ENCODE measurements at places on chromosomes 1 and 21. TPM values are rescaled to one million over a fixed set of nuclear protein-coding genes. Genes with fewer than 3 reads are reported as not detected.
A peak's percentile ranks its signal among the peaks of the same experiment; 100 is the strongest.

EDN2 gene
- 0.27 TPM for total RNA-seq

HES3 gene
- total RNA-seq = not detected

ATP6V1G3 gene
- not detected for total RNA-seq

SLC6A9 gene
- 1.6 TPM for total RNA-seq

ZBTB7B gene
- 58.9 TPM for total RNA-seq

FBLIM1 gene
- total RNA-seq = 100 TPM

PLA2G4A gene
- 1.4 TPM for total RNA-seq

ZNF683 gene
- total RNA-seq = not detected

NFIA gene
- 102 TPM for total RNA-seq

TNFSF4 gene
- 0.40 TPM for total RNA-seq

SLC1A7 gene
- total RNA-seq = 0.32 TPM

LY9 gene
- total RNA-seq = not detected

CD160 gene
- 0.37 TPM for total RNA-seq

DEPDC1 gene
- 0.45 TPM for total RNA-seq

FAM43B gene
- 2.5 TPM for total RNA-seq

SELENBP1 gene
- total RNA-seq = 99.1 TPM

PRDM15 gene
- total RNA-seq = 3.7 TPM

RORC gene
- total RNA-seq = 13.0 TPM

PYGO2 gene
- 14.7 TPM for total RNA-seq

PTPN14 gene
- 25.6 TPM for total RNA-seq

IQCC gene
- 0.92 TPM for total RNA-seq

- no peak for DNase-seq
Measured at GRCh38 chr1:206116191-206116872, 856 bp downstream of the AVPR1B start.

- DNase-seq = no peak
Measured at GRCh38 chr1:109341944-109342930, 35.4 kb upstream of the MYBPHL start.

- no peak for DNase-seq
Measured at GRCh38 chr21:34499116-34499515, 12.9 kb downstream of the KCNE1 start.

- DNase-seq = no peak
Measured at GRCh38 chr1:42325014-42325402, 10.0 kb downstream of the FOXJ3 start.

DNA sequence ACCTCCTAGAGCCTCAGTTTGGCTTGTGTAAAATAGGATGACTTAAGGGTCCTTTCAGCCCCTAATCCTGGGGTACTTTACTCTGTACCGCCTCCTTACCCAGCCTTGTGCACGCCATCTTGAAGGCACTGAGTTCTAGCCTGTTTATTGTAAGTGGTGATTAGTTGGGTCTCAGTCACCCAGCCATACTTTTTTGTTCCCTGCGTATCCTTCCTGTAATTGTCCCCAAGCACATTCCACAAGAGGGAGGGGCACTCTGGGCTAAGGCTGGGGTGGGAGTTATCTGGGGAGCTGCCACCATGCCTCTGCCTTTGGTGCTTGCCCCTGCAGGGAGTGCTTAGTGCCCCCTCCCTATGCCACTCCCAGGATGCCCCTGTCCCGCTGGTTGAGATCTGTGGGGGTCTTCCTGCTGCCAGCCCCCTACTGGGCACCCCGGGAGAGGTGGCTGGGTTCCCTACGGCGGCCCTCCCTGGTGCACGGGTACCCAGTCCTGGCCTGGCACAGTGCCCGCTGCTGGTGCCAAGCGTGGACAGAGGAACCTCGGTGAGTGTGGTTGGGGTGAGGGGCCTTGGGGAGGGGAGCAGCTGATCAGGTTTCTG, 856 bp downstream of the FDPS start:
- peak; percentile 55 for DNase-seq

GRCh38 chr1:15849775-15850324, 2.3 kb downstream of the SPEN start:
- no peak for DNase-seq

GRCh38 chr1:19179597-19180264, 30.3 kb downstream of the UBR4 start:
- no peak for DNase-seq

DNA sequence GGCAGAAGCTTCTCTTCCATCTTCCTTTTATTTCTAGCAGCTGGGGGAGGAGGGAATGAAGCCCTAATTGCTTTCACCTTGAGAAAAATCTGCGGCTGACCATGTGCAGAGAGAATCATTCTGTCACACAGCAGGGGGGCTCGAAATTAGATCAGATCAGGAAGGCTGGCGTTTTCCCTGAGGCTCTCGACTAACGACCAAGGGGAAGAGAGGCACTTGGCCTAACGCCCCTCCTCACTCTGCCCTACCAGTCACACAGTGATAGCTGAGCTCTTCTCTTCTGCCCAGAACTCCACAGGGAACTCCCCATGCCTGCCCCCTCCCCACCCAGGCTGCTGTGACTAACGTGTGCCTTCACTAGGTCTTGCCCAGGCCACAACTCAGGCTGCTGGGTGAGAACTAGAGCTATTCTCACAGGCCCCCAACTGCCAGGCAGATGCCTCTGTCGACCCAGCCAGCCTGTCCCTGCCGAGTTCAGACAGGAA, 26.5 kb upstream of the KHDRBS1 start:
- DNase-seq = no peak

GRCh38 chr1:179954493-179955286, at the start of gene CEP350:
TSS of gene CEP350 (plus strand) at chr1:179954810. CDS start at chr1:179986182, 31,372 bp downstream.
- peak; percentile 99 for DNase-seq

DNA sequence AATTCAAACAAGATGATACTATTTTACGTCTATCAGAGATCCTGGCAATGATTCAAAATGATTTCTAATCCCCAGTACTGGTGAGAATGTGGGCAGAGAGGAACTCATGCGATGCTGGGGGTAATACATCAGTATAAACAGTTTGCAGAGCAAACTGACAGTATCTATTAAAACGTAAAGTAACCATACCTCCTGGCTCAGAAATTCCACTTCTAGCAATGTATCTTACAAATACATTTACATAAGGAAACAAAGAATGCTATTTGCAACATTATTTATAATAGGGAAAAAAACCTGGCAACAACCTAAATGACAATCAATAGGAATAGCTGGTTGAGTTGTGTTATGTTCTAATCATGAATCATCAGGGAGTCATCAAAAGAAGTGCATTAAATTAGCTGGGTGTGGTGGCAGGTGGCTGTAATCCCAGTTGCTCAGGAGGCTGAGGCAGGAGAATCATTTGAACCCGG, 15.9 kb downstream of the RCAN1 start:
- DNase-seq = no peak

- DNase-seq = peak; percentile 45
Measured at GRCh38 chr1:23619299-23620188, 60.2 kb upstream of the ID3 start.

DNA sequence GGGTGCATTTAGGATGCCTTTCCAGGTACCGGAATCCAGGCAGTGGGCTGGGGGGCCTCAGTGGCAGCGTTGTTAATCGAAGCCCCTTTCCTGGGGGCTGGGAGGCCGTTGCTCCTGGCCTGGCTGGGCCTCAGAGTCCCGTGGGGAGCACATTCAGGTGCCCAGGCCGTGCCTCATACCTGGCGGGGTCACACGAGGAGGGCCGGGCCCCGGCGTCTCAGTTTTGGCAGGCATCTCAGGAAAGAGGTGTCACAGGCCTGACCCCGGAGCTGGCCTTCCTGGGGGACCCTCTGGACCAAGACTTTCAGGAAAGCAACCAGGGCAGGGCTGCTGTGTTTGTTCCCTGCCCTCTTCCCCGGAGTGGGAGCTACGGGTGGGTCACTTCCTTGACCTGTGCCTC, 4.1 kb downstream of the NBL1 start:
- DNase-seq = no peak

- DNase-seq = no peak
Measured at GRCh38 chr1:28199328-28200233, 23.1 kb upstream of the PTAFR start.

DNA sequence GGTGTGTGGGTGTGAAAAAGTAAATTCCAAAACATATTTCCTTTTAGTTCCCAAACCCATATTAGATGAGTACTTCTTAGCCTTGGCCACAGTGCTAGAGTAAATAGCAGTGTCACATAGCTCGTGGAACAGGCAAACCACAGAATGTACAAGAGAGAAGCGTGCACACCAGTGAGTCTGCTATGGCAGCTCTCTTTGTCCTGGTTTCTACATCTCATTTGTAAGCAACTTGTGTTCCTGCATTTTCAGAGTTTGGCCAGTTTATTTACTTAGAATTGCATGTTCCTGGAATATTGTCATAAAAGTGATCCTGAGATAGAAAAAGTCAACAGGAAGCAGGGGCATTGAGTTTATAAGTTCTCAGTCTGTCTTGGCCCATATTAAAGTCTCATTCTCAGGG, 142.1 kb downstream of the DHRS3 start:
- no peak for DNase-seq

DNA sequence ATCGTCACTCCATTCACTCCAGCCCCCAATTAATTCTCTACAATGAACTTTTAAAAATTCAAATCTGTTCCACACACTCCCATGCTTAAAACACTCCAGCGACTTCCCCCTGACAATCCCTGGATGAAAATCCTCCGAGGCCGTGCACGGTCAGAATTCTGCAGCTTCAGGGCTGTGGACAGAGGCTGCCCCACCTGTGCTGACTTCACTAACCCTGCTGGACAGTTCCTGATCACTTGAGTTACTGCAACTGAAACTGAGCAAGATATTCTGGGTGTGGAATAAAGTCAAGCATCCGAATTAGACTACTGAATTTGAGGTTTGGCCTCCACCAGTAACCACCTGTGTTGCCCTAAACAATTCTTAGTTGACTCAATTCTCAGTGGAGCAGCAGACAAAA, 1.0 kb upstream of the JAK1 start:
- no peak for DNase-seq

- no peak for DNase-seq
Measured at GRCh38 chr21:31213787-31214186, 130.3 kb downstream of the TIAM1 start.

DNA sequence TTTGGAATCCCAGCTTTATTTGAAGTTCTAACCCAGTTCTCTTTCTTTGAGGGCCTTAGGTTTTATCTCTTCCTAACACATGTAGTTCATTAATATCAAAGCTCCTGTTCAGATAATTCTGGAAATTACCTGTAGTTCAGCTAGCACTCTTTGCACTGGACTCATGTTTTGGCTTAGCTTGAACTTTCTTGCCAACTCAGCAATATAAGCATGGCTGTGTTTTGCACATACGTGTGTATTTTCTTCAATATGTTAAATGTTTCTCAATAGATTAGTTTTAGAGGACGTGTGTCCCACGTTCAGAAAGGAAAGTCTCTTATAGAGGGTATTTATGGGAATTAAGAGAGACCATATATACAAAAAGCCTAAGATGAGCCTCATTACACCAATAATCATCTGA, 271.8 kb upstream of the USP25 start:
- DNase-seq = no peak

DNA sequence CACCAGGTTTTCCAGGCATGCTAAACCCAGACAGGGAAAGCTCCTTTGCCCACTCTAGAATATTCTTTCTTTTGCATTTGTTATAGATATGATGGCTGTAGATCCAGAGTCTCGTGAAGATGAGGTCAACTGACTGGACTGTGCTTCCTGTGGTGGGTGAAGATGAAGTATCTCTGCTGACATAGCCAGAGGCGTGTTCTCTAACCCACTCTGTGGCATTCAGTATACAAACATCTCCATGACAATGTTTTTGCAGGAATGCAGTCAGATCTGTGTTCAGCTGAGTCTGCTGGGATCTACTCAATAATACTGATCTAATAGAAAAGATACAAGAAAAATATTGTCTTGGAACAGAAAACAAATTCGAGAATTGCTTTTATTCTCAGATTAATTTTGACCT, 11.3 kb downstream of the RWDD2B start:
- no peak for DNase-seq

GRCh38 chr21:14376854-14377253, 6.1 kb downstream of the HSPA13 start:
- DNase-seq = no peak

- no peak for DNase-seq
Measured at GRCh38 chr1:177801790-177802189, 168.1 kb downstream of the SEC16B start.

DNA sequence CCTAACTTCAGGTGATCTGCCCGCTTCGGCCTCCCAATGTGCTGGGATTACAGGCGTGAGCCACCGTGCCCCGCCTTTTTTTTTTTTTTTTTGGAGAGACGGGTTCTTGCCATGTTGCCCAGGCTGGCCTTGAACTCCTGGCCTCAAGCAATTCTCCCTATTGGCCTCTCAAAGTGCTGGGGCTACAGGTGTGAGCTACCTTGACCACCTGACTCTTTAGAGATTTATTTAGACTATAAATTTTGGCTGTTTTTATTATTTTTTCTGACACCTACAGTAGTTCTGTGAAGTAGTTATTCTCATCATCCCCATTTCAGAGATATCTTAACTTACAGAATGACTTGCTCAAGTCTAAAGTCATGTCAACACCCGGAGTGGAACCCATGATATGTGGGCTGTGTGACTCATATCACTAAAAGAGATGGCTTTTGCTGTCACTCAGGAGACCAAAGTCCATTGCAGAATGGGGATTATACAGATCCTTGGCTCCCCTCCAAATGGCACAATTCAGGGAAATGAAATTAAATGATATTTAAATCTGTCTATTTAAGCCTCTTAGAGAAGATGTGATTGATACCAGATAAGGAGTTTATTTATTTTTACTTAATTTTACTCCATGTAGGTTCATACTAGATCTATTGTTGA, 93.2 kb downstream of the CTH start:
- no peak for DNase-seq

DNA sequence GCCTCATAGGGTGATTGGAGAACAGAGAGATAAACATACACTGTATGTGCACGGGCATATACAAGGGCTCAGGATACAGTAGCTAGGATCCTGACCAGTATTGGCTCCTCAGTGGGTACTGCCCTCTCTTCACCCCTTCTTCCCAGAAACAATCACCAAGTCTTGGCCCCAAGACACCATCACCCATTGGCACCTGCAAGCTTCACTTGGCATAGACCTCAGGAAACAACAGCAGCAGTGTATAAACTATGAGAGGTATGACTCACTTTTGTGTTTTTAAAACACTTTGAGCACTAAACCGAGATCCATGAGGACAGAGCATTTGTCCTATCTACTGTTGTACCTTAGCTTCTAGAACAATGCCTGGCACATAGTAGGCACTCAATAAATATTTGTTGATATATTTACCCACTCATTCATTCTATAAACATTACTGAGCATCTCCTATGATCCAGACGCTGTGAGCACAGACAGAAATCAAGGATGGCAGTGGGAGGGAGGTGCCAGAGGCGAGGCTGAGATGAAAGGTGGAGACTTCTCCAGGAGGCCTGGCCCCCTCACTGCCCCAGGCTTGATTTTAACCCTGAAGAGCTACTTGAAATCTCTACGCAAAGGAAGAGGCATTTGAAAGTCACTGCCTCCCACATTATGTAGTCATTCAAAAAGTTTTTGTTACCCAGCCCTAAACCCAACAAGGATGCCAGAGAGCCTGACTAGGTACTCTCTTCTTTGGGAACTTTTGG, 95.2 kb downstream of the CAMK2N1 start:
- no peak for DNase-seq

GRCh38 chr21:45279446-45280177, 8.1 kb downstream of the POFUT2 start:
- no peak for DNase-seq

Measured in left ventricle myocardium superior (tissue), 1 donor.